CD4-positive, alpha-beta T cell treated with Interleukin-21 for 1 hour (primary cell): ENCODE measurements at places on chromosomes 6 and 20.

GRCh38 chr20:17646209-17646960, 35.7 kb downstream of the RRBP1 start:
- no peak for DNase-seq

- no peak for DNase-seq
Observed at GRCh38 chr6:71408787-71409723, 120.4 kb downstream of the OGFRL1 start.

DNA sequence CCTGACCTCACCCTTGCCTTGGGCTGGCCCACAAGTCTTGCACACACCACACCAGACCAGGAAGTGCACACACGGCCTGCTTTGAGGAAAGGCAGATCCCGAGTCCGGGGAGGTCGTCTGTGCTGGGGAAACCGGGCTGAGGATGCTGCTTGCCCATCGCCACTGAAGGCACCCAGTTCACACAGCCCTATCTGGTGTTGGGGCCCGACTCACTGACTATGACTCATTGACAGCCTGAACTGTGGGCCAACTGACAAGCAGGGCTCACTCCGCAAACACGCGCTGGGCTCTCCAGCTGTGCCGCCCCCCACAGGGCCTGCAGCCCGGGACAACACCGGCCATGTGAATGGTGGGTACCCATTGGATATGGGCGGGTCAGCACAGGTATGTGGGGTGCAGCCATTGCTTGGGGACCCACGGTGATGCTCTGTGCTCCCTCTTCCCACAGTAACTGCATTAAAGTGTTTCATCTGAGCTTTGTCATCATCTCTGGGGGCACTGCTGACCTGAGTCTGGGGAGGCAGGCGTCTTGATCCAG, 1.6 kb downstream of the SAMD10 start:
- DNase-seq = peak; percentile 49

- no peak for DNase-seq
Observed at GRCh38 chr6:154395316-154395715, 38.7 kb upstream of the IPCEF1 start.

- no peak for DNase-seq
Observed at GRCh38 chr20:20608641-20609040, 103.8 kb downstream of the RALGAPA2 start.

DNA sequence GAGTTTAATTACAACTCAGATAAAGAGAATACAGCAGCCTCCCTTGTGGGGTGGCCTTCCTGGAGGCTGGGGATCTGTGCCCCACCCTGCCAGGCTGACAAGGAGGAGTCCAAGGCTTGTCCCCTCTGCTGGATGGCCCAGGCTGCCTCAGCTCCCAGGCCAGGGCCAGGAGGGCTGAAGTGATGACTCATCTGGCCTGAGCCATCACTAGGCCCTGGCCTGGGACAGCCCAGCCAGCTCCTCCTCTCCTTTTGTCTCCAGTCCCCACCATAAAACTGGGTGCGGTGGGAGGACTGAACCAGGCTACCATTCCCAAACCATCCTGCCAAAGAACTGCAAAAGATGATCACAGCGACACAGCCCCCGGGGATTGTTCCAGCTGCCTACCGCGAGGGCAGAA, 15.0 kb downstream of the GRM4 start:
- DNase-seq = no peak

DNA sequence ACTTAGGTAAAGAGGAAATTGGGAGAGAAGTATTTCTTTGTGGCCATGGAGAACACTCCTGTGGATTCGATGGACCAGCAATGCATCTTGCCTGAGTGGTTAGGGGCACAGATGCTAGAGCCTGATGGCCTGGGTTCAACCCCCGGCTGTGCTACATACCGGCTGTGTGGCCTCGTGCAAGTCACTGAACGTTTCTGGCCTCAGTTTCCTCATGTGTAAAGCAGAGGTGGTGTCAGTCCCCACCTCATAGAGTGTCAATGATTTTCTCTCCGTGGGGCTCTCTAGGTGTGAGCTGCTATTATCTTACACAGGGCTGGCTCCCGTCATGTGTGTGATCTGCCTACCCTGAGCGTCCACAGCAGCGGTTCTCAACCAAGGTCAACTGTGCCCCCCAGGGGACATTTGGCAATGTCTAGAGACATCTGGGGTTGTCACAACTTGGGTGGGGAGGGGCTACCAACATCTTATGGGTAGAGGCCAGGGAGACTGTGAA, 50.0 kb upstream of the PTPN1 start:
- DNase-seq = no peak

DNA sequence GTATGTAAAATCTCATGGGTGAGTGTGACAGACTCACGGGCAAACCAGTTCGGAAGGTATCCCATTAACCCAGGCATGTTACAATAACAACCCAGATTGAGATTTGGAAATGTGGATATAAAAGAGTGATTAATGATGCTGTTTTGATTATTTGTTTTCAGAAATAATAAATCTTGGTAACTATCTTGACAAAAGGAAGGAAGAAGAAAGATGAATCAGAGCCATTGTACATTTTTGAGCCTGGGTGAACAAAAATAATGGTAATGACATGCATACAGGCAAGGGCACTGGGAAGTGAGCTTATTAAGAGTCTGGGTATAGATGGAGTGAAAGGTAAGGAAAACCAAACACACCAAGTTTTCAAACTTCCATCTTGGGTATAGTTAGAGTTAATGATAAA, 862.0 kb downstream of the PHF3 start:
- no peak for DNase-seq

- DNase-seq = no peak
Observed at GRCh38 chr6:16767765-16768476, 6.7 kb upstream of the ATXN1 start.

- DNase-seq = no peak
Observed at GRCh38 chr6:139597771-139598755, 223.6 kb upstream of the CITED2 start.
